ENCODE measurements at places on chromosomes 12 and 14.

DNA sequence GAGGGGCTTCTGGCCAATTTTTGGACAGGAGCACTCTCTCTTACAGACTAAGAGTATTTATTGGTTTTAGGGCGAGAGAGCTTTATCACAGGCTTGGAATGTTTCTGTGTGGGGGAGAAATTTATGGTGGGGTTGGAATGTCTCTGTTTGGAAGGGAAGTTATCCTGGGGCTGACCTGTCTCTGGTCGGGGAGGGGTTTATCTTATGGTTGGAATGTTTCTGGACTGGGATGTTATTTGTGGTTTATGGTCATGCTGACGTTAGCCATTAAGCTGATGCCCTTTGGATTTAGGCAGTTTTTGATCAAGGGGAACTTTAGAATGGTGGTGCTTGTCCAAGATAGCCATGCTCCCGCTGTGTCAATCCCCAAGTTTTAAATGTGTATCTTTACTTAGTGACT is 614.8 kb downstream of the DIO2 start:
- no peak for DNase-seq

DNA sequence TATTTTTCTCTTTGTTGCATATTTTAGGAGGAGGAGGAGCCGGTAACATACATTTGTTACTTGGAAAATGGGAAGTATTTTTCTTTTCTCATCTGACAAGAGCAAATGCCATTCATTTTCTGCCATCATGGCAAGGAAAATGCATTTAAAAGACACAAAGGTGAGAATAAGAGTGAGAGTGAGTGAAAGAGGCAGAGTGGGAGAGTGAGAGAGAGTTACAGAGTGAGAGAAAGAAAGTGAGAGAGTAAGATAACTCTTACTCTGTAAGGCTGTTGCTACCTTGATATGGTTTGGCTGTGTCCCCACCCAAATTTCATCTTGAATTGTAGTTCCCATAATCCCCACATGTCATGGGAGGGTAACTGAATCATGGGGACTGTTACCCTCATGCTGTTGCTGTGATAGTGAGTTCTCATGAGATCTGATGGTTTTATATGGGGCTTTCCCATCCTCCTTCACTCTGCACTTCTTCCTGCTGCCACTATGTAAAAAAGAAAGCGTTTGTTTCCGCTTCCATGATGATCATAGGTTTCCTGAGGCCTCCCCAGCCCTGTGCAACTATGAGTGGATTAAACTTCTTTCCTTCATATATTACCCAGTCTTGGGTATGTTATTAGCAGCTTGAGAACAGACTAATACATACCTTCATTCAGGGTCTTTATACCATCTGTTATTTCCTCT is 64.2 kb downstream of the ASCL1 start:
- no peak for DNase-seq

GRCh38 chr12:80710727-80711449 is 3.5 kb downstream of the MYF6 start:
- DNase-seq = no peak

GRCh38 chr12:90193500-90193899 is 484.9 kb upstream of the ATP2B1 start:
- no peak for DNase-seq

DNA sequence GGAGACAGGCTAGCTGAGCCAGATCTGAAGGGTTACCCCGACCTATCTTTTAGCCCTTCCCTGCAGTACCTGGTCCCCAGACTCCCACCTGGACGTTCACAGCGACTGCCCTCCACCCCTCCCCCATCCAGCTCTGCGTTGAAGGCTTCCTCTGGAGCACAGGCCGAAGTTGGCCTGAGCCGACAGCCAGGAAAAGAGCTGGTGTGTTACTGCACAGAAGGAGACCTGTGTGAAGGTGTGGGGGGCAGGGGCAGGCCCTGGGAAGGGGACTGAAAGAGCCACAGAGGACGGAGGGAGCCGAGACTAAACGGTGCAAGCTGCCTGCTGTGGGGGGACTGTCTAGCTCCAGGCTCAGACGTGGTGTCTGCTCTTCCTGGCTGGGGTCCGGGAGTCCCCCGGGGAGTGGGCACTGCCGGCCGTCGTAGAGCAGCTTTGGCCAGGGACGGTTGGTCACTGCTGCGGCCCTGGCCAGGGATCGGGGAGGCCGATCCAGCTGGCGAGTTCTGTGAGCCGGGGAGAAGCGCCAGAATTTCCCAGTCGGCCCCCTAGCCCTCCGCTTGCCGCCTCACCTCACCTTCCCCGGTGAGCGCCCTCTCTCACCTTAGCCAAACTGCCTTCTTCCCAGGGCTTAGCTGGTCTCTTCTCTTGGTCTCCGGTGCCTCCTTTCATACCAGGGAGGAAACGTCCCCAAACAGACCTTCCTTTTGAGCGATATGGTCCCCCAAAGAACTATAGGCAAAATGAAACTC is 899 bp upstream of the COL2A1 start:
- DNase-seq = no peak

GRCh38 chr12:128903236-128903635 is 50.0 kb downstream of the GLT1D1 start:
- no peak for DNase-seq

DNA sequence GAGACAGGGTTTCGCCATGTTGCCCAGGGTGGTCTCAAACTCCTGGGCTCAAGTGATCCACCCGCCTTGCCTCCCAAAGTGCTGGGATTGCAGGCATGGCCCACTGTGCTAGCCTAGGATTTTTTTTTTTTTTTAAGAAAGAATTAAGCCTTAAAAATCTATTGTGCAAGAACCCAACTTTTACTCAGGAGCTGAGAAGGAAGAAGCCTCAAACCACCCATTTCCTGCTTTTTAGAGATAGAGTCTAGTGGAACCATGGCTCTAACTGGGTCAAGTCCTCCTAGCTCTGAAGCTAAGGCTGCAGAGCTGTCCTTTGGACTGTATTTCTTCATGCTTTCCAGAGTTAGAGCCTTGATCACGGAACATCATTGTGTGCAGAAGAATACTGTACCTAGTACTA is 1.3 kb upstream of the TSFM start:
- DNase-seq = no peak
